Spinal cord (tissue), 10 donors: ENCODE measurements at places on chromosomes 11 and 22. TPM values are rescaled to one million over a fixed set of nuclear protein-coding genes. Genes with fewer than 3 reads are reported as not detected.

Gene ANO1
- 2.6 TPM for total RNA-seq

- peaks cover 18% of the 10 kb centered on the region for H3K4me1 ChIP-seq
- no peak overlapping the region for H3K4me3 ChIP-seq
- no peak for DNase-seq
- peaks cover 4% of the 10 kb centered on the region for H3K36me3 ChIP-seq
Measured at GRCh38 chr11:10476342-10476741, 21.3 kb downstream of the AMPD3 start.

Gene MAPK8IP2
- total RNA-seq = 19.8 TPM

- peaks cover 5% of the 10 kb centered on the region for H3K4me1 ChIP-seq
- H3K4me3 ChIP-seq = no peak overlapping the region
- peak; percentile 32 for DNase-seq
- H3K27me3 ChIP-seq = no peaks in the 10 kb centered on the region
- peak overlapping the region; percentile 54 for H3K27ac ChIP-seq
- H3K36me3 ChIP-seq = peaks cover 83% of the 10 kb centered on the region
Measured at GRCh38 chr22:21690401-21690801, 24.6 kb downstream of the PPIL2 start.

Gene KIAA0930
- 45.0 TPM for total RNA-seq

DNA sequence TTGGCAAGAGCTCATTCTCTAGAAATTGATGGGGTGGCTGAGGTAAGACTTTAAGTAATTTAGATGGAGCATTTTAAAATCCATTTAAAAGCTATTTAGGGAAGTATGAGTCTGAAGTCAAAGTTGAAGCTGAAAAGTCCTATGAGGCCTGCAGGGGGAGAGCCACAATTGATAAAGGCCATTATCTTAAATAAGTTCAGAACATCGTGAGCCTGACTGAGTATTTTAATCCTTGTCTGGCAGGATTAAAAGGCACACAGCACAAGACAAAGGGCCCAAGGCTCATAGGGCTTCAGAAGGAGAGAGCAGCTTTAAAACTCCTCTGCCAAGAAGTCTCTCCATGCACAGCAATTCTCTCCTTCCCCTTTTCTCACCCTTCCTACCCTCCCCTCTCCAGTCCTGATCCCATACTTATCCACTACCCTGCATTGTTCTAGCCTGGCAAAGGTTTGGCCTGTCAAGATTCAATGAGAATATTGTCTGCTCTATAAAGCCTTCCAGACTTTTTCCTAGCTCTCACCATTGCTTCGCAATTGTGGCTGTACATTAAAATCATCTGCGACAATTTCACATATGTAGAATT lies 1312.9 kb downstream of the FAM181B start:
- H3K4me3 ChIP-seq = no peak overlapping the region
- peak; percentile 4 for DNase-seq
- no peak overlapping the region for H3K27ac ChIP-seq
- H3K36me3 ChIP-seq = no peaks in the 10 kb centered on the region
